ENCODE measurements at places on chromosomes 5 and 9.

DNA sequence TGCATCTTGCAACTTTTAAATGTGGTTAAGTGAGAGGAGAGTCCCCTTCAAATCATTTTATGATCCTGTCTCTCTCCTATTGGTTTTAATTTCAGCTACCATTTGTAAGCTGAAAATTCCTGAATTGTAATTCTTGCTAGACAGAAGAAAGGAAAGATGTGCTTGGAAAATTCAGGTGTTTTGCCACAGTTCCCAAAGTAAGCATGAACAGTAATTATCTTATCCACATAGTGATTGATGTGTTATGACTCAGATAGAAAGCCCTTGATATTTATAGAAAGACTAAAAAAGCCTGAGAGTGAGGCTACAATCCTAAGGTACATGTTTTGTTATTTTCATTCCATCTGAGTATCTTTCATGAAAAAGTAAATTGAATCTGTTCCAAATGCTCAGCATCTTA, 492.5 kb downstream of the MAT2B start:
- H3K4me3 ChIP-seq, result no peak overlapping the region
- H3K36me3 ChIP-seq, result no peaks in the 10 kb centered on the region
- no peak for DNase-seq
- H3K27me3 ChIP-seq, result no peaks in the 10 kb centered on the region

DNA sequence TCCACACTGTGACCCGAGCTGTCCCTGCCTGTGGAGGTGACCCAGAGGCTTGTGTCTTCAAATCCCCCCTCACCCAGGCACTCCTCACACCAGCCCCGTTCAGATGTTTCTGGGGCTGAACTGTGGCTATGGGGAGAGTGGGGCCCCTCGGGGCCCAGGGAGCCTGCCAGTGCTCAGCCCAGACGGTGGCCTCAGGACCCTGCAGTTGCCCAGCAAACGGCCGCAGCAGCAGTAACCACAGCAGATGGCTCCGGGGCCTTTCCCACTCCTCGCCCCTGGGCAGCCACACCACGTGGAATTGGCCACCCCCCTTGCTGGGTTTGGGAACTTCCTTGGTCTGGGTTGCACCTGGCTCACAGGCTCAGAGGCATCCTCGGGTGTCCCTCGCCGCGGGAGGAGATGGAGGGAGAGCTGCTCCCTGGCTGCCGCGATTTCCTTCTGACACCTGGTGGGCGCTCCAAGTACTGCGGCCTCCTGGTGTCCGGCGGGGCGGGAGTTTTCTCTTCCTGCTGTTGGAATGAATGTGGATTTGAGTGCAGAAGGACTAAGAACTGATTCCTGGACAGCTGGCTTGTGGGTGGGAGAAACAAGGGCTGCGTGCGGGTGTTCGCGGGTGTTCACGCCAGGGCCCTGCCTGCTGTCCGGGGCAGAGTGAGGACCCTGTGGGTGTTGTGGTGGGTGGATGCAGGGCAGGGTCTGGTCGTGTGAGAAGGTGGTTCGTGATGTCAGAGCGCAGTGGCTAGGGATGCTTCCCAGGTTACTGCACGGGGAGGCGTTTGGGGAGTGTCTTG, 97.5 kb downstream of the COL5A1 start:
- no peaks in the 10 kb centered on the region for H3K4me1 ChIP-seq
- no peak for DNase-seq
- H3K27me3 ChIP-seq, result no peaks in the 10 kb centered on the region
- H3K4me3 ChIP-seq, result no peak overlapping the region
- H3K36me3 ChIP-seq, result no peaks in the 10 kb centered on the region

DNA sequence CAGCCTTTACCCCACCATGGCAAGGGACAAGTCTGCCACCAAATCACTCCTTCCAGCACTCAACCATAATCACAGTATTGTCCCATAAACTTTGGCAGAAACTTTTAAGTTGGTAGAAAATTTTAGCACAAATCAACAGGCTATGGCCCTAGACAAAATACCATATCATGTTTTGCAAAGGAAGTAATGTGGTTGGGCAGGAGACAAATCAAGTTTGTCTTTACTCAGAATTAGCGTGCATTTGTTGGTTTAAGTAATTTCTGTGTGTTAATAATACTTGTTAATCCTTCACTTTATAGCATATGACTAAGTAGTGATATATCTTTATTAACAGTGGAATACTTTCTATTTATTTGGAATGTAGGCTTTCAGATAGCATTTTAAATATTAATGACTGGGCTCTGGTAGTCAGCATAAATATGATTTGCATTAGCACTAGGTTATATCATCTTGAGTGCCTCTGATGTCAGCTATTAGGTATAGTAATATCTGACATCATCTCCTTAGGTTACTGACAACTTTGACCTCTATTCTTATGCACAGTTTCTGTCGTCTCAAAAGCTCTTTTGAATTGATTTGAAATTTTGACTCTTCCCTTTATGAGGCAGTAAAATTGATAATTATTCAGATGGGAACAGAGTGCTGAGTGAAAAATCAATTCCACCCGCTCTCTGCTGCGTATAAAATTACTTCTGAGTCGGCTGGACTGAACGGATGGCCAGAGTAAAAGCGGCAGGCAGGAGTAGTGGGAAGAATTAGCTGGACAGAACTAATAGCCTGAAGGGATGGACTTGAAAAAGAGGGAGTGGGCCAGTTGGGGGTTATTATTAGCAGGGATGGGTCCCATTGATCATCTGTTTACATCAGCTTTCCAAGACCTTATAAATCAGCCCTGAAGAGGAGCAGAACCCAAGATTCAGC, 40.1 kb upstream of the TLX3 start:
- no peaks in the 10 kb centered on the region for H3K36me3 ChIP-seq
- H3K27me3 ChIP-seq, result no peaks in the 10 kb centered on the region
- no peak for DNase-seq
- H3K4me1 ChIP-seq, result peaks cover 24% of the 10 kb centered on the region
- no peak overlapping the region for H3K27ac ChIP-seq
- no peak overlapping the region for H3K4me3 ChIP-seq

- no peaks in the 10 kb centered on the region for H3K27me3 ChIP-seq
- H3K4me3 ChIP-seq, result peak within 1 kb of the TSS; percentile 99
- H3K4me1 ChIP-seq, result no peaks in the 10 kb centered on the region
- H3K27ac ChIP-seq, result peak within 1 kb of the TSS; percentile 72
- DNase-seq, result peak; percentile 96
Measured at GRCh38 chr9:136363106-136363948, at the start of gene DNLZ. Gene DNLZ (minus strand): TSS chr9:136363744. CDS start chr9:136363714, 30 bp downstream.

- no peaks in the 10 kb centered on the region for H3K4me1 ChIP-seq
- H3K4me3 ChIP-seq, result no peak overlapping the region
- no peak overlapping the region for H3K27ac ChIP-seq
- no peaks in the 10 kb centered on the region for H3K36me3 ChIP-seq
- peaks cover 45% of the 10 kb centered on the region for H3K27me3 ChIP-seq
Measured at GRCh38 chr9:135308821-135309762, 170.5 kb upstream of the PPP1R26 start.

DNA sequence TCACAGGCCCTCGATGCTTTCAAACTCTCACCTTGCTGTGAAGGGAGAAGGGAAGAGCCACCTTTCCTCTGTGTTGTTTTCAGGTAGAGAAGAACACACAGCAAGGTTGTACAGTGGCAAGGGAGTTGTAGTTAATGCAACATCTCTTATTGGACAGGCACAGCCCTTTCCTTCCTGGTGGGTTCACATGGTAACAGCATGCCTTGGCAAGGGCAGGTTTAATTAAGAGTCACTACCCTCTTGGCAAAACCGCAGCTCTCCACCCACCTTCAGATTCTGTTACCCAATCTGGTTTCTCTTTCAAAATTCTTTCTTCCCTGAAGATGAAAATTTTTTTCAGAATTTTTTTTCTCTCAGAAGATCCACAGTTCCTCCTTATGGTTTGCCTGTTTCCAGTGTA, 253.1 kb downstream of the TLR4 start:
- no peak overlapping the region for H3K4me3 ChIP-seq

DNA sequence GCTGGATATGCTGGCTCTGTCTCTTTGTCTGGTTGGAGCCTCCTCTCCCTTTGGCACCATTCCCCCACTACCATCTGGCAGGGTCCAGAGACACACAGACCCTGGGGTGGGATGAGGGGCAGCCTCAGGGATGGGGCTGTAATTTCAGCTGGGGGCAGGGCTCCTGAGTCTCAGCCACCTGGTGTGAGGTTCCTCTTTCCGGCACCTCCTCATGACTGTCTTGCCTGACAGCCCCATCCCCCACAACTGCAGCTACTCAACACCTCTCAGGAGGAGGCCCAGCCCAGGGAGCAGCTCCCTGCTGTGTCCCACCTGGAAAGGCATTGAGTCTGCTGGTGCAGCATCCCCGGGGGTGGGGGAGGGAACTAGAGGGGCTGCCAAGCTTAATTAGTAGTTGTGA, 11.7 kb upstream of the RPS14 start:
- no peak for DNase-seq
- no peak overlapping the region for H3K27ac ChIP-seq
- no peak overlapping the region for H3K4me3 ChIP-seq

- H3K27ac ChIP-seq, result peak overlapping the region; percentile 45
- H3K4me1 ChIP-seq, result peaks cover 13% of the 10 kb centered on the region
- H3K4me3 ChIP-seq, result no peak overlapping the region
Measured at GRCh38 chr9:97910357-97910756, 11.9 kb downstream of the TRMO start.

- peak; percentile 66 for DNase-seq
- no peak overlapping the region for H3K4me3 ChIP-seq
- H3K27ac ChIP-seq, result peak overlapping the region; percentile 99
- no peaks in the 10 kb centered on the region for H3K27me3 ChIP-seq
- peaks cover 70% of the 10 kb centered on the region for H3K4me1 ChIP-seq
- peaks cover 6% of the 10 kb centered on the region for H3K36me3 ChIP-seq
Measured at GRCh38 chr9:35516479-35516878, 26.6 kb downstream of the RUSC2 start.

- H3K4me3 ChIP-seq, result no peak overlapping the region
- H3K4me1 ChIP-seq, result no peaks in the 10 kb centered on the region
- H3K27me3 ChIP-seq, result peaks cover 7% of the 10 kb centered on the region
- H3K27ac ChIP-seq, result no peak overlapping the region
- no peaks in the 10 kb centered on the region for H3K36me3 ChIP-seq
- DNase-seq, result no peak
Measured at GRCh38 chr5:76202182-76202581, 119.0 kb downstream of the SV2C start.

DNA sequence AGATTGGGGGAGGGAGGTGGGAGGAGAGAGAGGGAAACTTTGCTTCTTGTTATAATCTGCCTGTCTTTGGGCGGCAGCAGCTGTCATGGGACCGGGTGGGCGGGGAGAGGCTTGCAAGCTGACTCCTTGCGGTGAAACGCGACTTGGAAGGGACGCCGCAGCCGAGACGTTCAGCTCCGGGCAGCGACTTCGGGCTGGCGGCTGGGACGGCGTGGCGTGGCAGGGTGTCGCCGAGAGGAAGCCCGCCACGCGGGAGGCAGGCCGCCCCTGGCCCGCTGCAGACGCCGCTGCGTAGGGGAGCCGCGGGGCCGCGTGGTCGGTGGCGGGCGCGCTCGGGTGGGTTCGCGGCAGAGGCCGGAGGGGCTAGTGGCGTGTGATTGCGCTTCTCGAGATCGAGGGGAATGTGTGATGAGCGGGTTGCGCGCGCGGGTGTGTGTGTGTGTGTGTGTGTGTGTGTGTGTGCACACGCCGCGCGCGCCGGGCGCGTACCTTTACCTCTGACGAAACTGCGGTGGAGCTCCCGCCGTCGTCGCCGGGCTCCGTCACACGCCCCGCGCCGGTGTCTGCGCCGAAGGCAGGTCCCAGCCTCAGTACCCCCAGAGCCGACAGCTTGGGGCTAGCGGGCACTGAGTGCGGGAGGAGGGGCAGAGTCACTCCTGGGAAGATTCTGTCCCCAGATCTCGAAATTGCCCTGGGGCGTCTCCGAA, 1.7 kb downstream of the PPARGC1B start:
- H3K27me3 ChIP-seq, result no peaks in the 10 kb centered on the region
- peak; percentile 88 for DNase-seq
- no peaks in the 10 kb centered on the region for H3K36me3 ChIP-seq
- peak overlapping the region; percentile 54 for H3K27ac ChIP-seq
- H3K4me1 ChIP-seq, result peaks cover 12% of the 10 kb centered on the region

GRCh38 chr5:115417076-115417475, 120.6 kb upstream of the CCDC112 start:
- H3K4me1 ChIP-seq, result peaks cover 25% of the 10 kb centered on the region
- no peaks in the 10 kb centered on the region for H3K36me3 ChIP-seq
- no peaks in the 10 kb centered on the region for H3K27me3 ChIP-seq
- H3K27ac ChIP-seq, result no peak overlapping the region

DNA sequence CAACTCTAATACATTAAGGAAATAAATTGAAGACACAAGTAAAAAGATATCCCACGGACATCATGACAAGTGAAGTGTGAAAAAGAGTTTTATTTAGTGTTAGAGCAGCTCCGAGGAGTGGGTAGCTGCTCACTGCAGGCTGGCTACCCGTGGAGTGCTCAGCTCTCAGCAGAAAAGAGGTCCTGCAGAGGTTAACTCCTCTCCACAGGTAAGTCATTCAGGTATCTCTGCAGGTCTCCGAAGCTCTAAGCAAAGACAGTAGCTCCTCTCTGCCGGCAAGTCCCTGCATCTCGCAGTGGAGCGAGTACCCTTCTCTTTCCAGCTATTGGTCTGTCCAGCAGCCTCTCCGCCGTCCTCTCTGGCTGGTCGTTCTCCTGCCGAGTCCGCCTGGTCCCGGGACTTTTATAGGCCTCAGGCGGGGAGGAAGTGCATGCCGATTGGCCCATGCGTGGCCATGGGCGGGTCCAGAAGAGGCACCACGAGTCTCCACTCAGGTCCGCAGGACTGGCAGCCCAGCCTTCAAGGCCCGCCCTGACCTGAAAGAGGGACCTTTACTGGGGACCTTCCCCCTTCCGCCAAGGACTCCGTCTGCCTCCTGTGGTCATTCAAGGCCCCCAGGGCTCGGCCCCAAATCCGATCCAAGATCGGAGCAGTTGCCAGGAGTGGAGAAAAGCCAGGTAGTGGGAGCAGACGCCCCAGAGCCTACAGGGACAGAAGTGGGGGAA, 29.9 kb downstream of the BTNL9 start:
- DNase-seq, result no peak
- no peaks in the 10 kb centered on the region for H3K4me1 ChIP-seq
- no peak overlapping the region for H3K4me3 ChIP-seq
- no peak overlapping the region for H3K27ac ChIP-seq
- H3K36me3 ChIP-seq, result no peaks in the 10 kb centered on the region

- H3K27ac ChIP-seq, result no peak overlapping the region
- no peak for DNase-seq
- no peaks in the 10 kb centered on the region for H3K36me3 ChIP-seq
- H3K4me3 ChIP-seq, result no peak overlapping the region
- no peaks in the 10 kb centered on the region for H3K4me1 ChIP-seq
Measured at GRCh38 chr9:109934857-109935215, 154.8 kb downstream of the PALM2AKAP2 start.

DNA sequence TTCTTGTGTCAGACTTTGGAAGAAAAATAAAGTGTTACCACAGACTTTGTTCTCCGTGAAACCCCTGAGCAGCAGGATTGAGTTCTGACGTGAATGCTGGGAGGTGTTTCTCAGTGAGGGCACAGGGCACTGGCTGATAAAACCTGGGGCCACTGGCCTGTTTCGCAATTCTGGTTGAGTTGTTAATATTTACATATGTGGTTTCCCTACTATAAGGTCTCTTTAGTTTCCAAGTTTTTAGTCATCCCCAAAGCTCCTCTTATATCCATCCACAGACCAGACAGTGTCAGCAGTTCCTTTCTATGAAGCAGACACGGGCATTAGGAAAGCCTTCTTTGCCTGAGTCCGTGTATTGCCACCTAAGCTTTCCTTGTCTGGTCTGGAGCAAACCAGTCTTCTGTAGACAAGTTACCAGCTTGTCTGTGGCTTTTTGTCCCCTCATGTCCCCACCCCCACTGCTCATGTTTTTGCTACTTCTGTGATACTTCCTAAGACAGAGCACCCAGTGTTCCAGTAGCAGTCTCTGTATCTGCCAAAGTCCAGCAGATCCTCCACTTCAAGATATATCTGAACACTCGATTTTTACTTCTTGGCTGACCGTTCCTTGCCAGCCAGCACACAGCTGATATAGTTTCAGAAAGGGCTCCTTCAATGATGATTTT, 42.0 kb downstream of the ACO1 start:
- peaks cover 37% of the 10 kb centered on the region for H3K4me1 ChIP-seq
- H3K27me3 ChIP-seq, result no peaks in the 10 kb centered on the region
- H3K27ac ChIP-seq, result peak overlapping the region; percentile 60
- no peak for DNase-seq
- no peak overlapping the region for H3K4me3 ChIP-seq
- peaks cover 41% of the 10 kb centered on the region for H3K36me3 ChIP-seq
